Brain (organoid and tissue), 16 donors: ENCODE measurements at places on chromosomes 3 and 15.

GRCh38 chr15:64875641-64876223, 34.0 kb downstream of the PLEKHO2 start:
- DNase-seq = no peak

DNA sequence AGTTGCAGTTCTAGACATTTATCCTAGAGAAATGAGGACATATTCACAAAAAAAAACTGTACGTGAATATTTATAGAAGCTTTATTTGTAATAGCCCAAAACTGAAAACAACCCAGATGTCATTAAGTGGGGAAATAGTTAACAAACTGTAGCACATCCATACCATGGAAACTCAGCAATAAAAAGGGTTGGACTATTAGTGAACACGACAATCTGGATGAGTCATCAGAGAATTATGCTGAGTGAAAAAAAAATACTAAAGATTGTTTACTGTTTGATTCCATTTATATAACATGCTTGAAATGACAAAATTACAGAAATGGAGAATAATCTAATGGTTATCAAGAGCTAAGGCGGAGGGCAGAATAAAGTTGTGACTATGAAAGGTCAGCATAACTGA, 59.5 kb downstream of the CPA3 start:
- DNase-seq = no peak

GRCh38 chr3:152209060-152209459, 59.7 kb upstream of the MBNL1 start:
- no peak for DNase-seq

DNA sequence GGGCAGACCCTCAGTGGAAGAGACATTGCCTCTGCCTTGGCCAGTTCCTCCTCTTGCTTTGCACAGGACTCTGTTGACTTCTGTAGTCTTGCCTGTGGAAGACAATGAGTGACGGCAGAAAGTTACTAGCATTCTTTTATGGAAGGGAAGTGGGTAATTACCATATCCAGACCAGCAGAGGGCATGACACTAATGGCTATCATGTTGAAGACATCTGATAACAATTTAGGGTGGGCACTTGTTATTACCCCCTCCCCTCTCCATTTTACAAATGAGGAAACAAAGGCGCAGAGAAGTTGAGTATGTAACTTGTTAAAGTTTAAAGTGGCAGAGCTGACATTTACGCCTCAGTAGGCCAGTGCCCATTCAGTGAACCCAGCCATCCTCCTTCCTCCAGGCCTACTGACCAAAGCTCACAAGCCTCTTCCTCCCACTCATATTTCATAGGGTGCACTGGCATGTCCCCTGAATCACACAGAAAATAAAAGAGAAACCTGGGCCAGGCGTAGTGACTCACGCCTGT, 48.2 kb upstream of the FMN1 start:
- DNase-seq = no peak

DNA sequence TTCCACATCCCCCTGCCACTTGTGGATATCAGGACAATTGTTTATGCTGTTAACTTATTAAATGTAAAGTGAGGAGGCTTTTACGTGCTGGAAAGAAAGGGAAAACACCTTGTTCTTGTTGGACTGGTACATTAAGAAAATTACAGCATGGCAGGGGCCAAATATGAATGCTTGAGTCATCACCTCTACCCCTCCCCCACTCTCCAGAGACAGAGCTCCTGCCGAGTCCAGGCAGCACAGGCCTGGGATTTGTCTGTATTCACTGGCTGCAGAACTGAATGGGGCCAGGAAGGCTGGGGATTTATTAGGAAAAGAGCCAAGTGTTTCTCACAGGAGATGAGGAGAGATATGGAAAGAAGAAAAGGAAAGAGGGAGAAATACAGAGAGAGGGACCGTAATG, 308.9 kb downstream of the EPHB1 start:
- DNase-seq = no peak

GRCh38 chr3:45143673-45144671, 2.2 kb downstream of the CDCP1 start:
- no peak for DNase-seq
